ENCODE measurements at places on chromosomes 3 and 15. TPM values are rescaled to one million over a fixed set of nuclear protein-coding genes. Genes with fewer than 3 reads are reported as not detected.

Gene KCNAB1
- total RNA-seq, result 0.23 TPM

Gene INSYN1
- total RNA-seq, result not detected

Gene CTNNB1
- 160 TPM for total RNA-seq

Gene TRIM42
- total RNA-seq, result not detected

Gene SUSD5
- total RNA-seq, result not detected

Gene SPATA12
- total RNA-seq, result not detected

Gene ARRDC4
- total RNA-seq, result 1.3 TPM

Gene CCR2
- total RNA-seq, result 0.16 TPM

Gene RASGRF1
- total RNA-seq, result 0.14 TPM

Gene ATP10A
- total RNA-seq, result 59.1 TPM

Gene FHIT
- 15.5 TPM for total RNA-seq

- no peak for DNase-seq
- peaks cover 18% of the 10 kb centered on the region for H3K4me1 ChIP-seq
- no peak overlapping the region for H3K4me3 ChIP-seq
- H3K27me3 ChIP-seq, result no peaks in the 10 kb centered on the region
- no peak overlapping the region for H3K27ac ChIP-seq
These were observed 31.1 kb upstream of the RASA2 start for GRCh38 chr3:141455603-141456300.

DNA sequence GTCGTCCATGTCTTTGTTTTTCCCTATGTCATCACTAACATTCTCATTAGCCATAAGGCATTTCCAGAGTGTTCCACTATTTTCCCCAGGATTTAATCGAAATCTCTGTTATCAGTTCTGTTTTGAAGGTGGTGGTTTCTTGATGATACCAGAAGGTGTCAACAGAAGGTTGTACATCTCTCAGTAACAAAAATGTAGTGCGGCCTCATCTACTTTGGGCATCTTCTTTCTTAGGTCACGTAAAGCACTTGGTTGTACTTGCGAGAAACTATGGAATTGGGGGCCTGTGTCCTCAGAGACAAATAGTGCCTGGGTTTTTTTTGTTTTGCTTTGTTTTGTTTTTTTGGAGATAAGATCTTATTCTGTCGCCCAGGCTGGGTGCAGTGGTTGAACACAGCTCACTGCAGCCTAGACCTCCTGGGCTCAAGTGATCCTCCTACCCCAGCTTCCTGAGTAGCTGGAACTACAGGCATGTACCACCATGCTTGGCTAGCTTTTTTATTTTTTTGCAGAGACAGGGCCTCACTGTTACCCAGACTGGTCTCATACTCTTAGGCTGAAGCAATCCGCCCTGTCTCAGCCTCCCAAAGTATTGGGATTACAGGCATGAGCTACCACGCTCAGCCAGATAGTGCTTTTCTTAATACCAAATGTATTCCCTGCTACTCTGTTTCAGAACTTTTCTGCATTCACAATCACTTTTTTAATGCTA is 61.2 kb upstream of the FURIN start:
- no peak overlapping the region for H3K27ac ChIP-seq
- DNase-seq, result no peak
- no peak overlapping the region for H3K4me3 ChIP-seq
- H3K27me3 ChIP-seq, result no peaks in the 10 kb centered on the region

DNA sequence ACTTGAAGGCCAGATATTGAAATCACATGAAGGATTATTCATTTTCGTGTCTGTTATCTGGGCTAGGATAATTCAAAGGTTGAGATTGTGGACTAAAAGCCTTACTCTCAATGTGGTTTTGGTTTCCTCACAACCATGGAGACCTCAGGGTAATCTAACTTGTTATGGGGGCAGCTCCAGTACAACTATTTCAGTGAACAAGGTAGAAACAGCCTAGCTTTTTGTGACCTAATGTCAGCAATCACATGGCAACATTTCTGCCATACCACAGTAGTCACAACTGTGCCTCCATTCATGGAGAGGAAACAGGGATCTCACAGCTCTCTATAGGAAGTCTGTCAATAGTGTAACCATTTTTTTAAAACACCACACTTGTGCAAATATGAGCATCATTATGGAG is 62.4 kb upstream of the RARB start:
- no peak overlapping the region for H3K27ac ChIP-seq
- H3K36me3 ChIP-seq, result peaks cover 4% of the 10 kb centered on the region
- peaks cover 4% of the 10 kb centered on the region for H3K27me3 ChIP-seq

GRCh38 chr15:38560456-38560926 is 4.1 kb downstream of the RASGRP1 start:
- peak overlapping the region; percentile 83 for H3K27ac ChIP-seq
- peaks cover 93% of the 10 kb centered on the region for H3K4me1 ChIP-seq
- H3K27me3 ChIP-seq, result no peaks in the 10 kb centered on the region
- H3K36me3 ChIP-seq, result peaks cover 65% of the 10 kb centered on the region

GRCh38 chr15:66072616-66073361 is 180.8 kb downstream of the MEGF11 start:
- H3K27ac ChIP-seq, result no peak overlapping the region
- DNase-seq, result no peak
- no peaks in the 10 kb centered on the region for H3K4me1 ChIP-seq
- no peaks in the 10 kb centered on the region for H3K36me3 ChIP-seq

DNA sequence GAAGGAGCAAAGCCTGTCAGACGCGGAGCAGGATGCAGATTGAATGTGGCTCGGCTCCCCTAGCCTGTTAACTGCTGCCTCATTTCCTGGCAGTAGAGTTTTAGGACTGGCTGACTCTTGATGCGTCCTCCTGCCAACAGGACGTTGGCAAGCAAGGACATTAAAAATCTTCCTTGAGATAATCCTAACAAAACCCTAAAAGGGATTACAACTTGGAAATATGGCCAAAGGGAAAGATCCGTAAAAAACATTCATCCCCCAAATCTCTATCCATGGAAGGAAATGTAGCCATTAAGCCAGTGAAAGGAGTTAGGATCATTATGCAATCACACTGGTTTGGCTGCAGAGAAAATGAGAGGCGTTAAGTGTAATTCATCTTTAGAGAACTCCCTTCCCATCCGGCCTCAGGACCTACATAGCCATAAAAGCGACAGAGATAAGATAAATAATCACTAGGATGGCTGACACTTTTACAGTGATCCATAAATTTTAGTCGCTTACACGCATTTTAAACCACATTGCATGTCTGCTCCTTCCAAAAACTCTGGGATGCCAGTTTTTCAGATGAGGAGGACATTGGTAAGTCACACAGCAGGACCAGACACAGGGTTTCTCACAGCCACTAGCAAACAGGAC is 44.5 kb upstream of the C3orf80 start:
- no peak for DNase-seq
- H3K27me3 ChIP-seq, result peaks cover 11% of the 10 kb centered on the region
- no peaks in the 10 kb centered on the region for H3K36me3 ChIP-seq
- H3K4me1 ChIP-seq, result no peaks in the 10 kb centered on the region
- no peak overlapping the region for H3K4me3 ChIP-seq
- no peak overlapping the region for H3K27ac ChIP-seq

GRCh38 chr3:35707904-35708303 is 68.6 kb downstream of the ARPP21 start:
- no peaks in the 10 kb centered on the region for H3K36me3 ChIP-seq
- H3K4me3 ChIP-seq, result no peak overlapping the region
- no peak overlapping the region for H3K27ac ChIP-seq
- H3K4me1 ChIP-seq, result no peaks in the 10 kb centered on the region
- no peaks in the 10 kb centered on the region for H3K27me3 ChIP-seq
- DNase-seq, result no peak

All from naive thymus-derived CD8-positive, alpha-beta T cell (primary cell).